AG04450 (cell line): ENCODE measurements at places on chromosomes 12 and 14.

DNA sequence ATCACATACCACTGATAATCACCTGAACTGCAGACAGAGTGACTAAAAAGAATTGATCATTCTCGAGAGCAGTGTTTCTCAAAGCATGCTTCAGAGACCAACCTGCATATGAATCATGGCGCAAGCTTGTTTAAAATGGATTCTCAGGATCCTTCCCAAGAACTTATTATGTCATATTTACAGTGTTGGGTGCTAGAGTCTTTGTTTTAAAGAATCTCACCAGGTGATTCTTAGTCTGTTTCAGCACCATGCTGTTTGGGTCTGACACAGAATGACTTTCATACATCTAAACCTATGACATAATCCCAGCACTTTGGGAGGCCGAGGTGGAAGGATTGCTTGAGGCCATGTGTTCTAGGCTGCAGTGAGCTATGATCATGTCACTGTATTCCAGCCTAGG, 31.3 kb upstream of the SSPN start:
- no peak for DNase-seq

DNA sequence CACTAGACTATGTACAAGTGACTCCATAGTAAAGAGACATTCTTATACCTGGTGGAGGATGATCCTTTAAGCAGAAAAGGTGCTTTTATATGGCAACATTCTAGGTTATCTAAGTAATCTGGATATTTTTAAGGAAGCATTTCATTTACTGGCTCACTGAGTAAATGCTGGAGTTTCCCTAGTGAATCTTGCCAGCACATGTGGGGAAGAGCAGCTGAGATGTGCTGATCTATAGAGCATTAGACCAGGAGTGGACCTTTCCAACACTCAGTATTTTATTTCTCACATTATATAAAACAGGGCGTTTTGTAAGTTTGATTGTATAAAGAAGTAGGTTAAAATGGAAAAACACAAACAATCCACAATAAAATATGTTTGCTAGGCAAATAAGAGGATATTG, 478.5 kb downstream of the ATP23 start:
- no peak for DNase-seq

- DNase-seq, result no peak
Observed at GRCh38 chr12:95796982-95797289, 6.4 kb upstream of the NTN4 start.

DNA sequence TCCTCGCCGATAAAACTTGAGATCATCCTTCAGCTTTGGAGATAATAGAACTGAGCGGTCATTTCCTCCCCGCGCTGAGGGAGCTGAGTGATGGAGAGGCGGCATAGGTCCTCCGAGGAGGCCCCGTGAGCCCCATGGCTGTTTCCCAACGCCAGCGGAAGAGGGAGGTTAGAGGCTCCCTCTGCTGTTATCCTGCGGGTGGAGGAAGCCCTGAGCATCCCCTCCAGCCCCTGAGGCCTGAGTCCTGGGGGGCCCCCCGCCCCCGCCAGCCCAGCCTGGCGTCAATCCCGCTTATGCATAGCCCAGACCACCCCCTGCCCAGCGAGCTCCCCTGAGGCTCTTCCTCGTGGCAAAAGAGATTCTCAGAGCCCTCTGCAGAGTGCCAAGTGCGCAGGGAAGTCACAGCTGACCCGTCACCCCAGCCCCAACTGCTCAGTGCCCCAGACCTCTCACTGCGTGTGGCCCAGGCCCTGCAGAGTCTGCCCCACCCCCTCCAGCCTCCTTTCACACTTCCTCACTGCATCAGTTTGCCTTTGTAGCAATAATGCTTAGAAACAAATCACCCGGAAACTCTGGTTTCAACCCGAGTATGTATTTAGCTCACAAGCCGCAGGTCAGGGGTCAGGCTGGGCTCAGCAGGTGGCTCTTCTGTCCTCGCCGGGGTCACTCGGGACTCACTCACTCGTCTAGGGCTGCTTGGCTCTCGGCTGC, 44.7 kb upstream of the GALNT9 start:
- no peak for DNase-seq

- no peak for DNase-seq
Observed at GRCh38 chr12:63093711-63094110, 57.3 kb downstream of the AVPR1A start.

- DNase-seq, result no peak
Observed at GRCh38 chr14:61451891-61452400, 130.6 kb downstream of the PRKCH start.

- DNase-seq, result no peak
Observed at GRCh38 chr14:99272632-99272898, 568 bp upstream of the BCL11B start.

DNA sequence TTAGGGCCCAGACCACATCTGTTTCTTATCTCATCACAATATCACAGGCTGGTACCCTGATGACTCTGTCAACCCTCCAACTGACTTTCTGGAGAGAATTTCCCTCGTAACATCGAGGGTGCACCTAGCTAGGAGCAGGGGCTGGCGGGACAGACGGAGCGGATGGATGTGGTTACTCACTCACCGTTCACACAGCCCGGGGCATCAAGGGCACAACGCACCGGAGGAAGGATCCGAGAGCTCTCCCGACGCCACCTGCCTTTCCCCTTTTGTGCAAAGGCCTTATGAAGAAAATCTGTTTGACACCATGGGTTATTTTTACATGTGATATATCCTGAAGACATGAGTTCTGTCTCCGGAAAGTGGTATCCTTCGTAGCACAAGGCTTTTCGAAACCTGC, 31.4 kb downstream of the SLC15A4 start:
- no peak for DNase-seq

GRCh38 chr12:120719072-120719471, 6.6 kb upstream of the ACADS start:
- DNase-seq, result no peak

DNA sequence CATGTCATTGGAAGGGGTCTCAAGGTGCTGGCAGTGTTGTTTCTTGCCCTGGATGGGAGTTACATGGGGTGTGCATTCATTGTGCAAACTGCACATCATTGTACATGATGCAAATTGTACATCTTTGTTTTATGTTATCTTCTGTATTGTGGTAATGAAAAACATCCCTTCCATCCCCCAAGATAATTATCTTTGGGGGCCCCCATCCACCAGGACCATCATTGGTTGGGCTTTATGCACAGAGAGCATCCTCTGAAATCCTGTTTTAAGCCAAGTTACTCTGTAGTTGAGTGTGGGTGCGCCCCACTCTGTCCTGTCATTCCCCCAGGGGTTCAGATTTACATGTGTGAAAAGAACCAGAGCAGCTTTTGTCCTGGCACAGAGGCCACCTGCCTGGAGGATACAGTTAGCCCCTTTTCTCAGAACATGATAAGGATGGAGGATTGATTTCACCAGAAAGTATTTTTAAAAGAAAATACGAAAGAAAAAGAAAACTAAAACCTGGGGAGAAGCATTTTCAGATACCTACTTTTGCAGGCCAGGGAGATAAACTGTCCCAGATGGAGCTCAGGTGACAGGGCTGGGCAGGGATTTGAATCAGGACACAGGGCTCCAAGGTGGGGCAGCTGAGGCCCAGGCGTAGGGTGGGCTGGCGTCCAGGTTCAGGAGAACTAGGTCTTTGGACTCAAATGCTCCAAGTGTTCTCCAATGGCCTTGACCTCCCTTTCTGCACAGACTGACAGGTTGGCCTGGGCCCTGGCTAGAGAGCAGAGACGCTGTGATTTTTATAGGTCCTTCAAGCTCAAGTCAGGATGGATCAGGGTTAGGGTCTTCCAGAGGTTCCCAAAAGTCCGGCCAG, 17.2 kb downstream of the WSCD2 start:
- DNase-seq, result no peak

GRCh38 chr12:130266751-130267150, 70.9 kb upstream of the PIWIL1 start:
- no peak for DNase-seq

DNA sequence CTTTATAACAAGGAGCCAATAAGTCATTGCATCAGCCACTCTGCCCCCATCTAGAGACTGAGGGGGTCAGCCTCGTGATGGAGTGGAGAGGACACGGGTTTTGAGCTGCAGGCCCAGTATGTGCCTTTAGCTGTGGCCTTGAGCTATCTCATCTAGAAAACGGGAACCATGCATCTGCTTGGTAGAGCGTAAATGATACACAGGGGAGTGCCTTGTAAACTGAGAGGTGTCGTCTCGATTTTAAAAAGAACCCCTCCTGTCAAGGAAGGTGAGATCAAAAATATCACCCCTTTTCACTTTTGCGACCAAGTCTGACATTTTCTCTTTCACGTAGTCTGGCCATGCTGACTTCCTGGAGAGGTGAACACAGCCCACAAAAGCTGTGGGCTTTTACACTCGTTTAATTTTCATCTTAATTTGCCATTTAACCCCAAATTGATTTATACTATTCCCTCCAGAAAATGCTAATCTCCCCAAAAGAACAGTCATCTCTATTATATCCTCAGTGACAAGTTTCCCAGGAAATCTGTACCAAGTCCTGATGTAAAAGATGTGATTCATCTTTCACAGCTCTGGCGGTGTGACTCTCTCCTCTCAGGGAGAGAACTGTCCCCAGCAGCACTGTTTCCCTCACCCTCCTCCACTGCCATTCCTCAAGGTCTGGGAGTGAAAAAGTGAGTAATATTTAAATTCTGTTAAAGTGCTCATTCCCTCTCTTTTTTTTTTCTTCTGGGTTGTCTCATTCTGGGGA, 30.6 kb downstream of the VCPKMT start:
- no peak for DNase-seq

GRCh38 chr12:21780786-21781185, 6.3 kb upstream of the KCNJ8 start:
- no peak for DNase-seq

- DNase-seq, result no peak
Observed at GRCh38 chr12:19234981-19235871, 105.7 kb downstream of the PLEKHA5 start.

DNA sequence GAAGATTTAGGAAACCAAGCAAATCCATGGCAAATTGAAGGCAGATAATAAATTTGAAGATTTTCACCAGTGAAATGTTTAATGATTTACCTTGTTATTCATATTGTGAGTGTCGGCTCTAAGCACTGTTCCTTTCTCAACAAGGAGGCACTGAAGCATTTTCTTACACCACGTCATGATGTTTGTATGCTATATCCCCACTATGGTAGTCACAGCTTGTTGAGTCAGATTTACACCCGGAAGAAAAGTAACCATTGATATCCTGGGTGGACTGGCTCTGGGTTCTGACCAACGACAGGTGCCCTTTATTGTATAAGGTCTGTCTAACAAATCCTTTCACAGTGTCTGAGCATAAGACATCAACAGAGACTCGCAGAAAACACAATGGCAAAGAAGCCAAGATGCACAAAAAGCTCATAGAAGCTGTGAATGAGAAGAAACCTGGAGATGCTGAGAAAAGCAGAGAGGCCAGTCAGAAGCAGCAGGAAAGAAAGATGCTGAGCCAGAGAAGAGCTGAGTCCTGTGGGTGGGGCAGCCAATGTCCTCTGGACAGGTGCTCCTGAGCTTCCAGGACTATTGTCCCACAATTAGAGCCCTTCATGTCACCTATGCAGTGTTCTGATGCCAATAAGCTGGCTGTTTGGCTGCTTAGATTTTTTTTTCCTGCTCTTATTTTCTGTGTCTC, 49.7 kb upstream of the ARHGAP5 start:
- DNase-seq, result no peak

DNA sequence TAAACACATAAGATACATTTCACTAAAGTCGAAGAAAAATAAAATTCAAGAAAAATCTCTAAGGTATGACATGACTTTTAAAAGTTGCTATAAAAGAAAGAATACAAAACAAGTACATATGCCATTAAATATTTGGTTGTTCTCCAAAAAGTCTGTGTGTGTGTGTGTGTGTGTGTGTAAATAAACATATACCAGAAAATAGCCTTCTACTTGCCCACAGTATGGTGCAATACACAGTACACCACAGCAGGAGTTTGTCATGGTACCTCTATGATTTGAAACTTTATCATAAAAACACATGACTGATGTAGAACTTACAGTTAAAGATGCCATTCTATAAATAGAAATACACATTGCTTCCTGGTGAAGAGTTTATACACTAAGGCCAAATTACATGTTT, 692.7 kb upstream of the MGAT4C start:
- DNase-seq, result no peak

DNA sequence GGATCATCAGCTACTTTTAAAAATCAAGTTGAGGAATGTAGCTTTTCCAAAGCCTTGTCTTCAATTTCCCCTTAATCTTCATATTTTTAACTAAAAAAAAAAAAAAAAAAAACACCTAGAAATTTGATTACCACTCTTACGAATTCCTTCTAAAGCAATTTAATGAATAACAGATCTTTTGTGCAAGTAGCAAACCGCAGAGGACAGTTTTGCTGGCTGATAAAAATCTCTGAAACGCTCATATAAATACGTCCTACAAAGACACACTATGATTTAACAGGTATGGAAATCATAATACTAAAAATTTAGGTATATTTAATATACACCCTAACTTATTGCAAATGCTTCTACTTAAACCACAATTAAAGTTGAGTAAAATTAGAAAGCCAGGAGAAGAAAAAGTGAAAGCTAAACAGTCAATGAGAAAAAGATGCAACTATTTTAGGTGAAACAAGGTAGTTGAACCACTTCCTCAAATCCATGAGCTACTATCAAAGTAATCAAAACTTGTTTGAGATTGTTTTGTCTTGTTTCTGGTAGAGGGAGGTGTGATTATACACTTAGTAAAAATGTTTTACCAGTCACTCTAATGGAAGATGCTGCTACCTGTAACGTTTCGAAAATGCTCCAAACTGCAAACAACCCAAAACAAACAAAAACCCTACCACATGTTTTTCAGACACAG, 2.2 kb downstream of the PAWR start:
- no peak for DNase-seq

- DNase-seq, result no peak
Observed at GRCh38 chr12:18502422-18502968, 235.3 kb downstream of the PLCZ1 start.

DNA sequence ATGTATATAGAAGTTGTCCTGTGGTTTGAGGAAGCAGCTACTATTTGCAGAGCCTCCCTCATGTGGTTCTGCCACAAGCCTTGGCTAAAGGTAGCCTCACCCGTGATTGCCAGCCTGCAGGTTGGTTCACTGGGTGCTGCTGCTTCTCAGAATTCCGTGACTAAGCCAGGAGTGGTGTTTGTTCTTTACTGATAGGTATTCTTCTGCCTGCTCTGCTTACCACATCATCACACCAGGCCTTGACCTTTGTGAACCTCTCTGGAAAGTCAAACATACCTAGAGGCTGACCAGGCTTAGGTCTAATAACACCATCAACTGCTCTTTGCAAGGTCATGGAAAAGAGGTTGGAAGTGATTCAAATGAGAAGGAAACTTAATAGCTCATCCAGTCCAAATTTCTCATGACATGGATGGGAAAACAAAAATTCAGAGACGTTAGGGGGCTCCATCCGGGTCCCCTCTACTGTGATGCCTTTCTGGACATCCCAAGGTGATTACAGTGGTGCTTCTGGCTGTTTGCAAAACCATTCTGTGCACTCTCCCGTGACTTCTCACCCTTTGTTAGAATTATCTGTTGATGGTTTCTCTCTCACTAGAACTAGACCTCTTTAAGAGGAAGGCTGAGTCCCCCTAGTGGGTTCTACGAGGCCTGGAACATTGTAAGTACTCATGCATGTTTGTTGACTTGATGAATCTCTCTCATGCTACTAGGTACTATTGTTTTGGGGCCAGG, 8.5 kb upstream of the SOCS2 start:
- DNase-seq, result no peak
